Left kidney (tissue), 8 donors: ENCODE measurements at places on chromosomes 16 and 17.

- DNase-seq = no peak
These were observed 1023.4 kb downstream of the CDH11 start for GRCh38 chr16:64098451-64098850.

GRCh38 chr17:41998497-41998896 is 18.7 kb downstream of the DNAJC7 start:
- no peak for DNase-seq

DNA sequence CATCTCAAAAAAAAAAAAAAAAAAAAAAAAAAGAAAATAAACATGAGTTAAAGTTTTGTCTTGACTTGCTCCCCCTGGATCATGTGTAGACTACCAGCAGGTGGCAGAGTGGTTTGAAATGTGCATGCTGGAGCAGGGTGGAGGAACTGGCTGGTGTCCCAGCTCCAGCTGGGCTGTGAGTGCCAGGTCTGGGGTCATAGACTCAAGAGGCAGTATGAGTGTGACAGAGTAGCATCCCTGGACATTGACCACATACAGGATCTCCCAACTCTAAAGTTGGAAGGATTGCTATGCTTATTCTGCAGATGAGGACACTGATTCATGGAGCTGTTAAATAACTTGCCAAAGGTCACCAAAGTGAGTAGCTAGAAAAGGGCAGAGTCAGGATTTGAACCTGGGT is 198.0 kb upstream of the MPHOSPH6 start:
- peak; percentile 15 for DNase-seq

- DNase-seq = no peak
These were observed 43.7 kb downstream of the USP22 start for GRCh38 chr17:20999044-20999573.

GRCh38 chr16:27600381-27600780 is 50.4 kb downstream of the KATNIP start:
- DNase-seq = no peak

DNA sequence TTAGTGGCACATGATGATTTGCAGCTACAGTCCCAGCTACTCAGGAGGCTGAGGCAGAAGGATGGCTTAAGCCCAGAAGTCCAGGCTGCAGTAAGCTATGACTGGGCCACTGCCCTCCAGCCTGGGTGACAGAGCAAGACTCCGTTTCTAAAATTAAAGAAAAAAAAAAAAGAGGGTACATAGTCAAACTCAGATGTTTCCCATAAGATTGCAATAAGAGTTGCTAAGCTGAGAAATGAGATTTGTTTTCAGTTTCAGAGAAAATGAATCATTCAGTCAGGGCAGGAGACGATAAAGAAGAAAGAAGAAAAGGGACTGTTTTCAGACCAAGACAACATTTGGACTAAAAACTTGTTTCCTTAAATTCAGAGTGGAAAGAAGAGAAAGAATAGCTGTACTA is 30.2 kb upstream of the PHLPP2 start:
- no peak for DNase-seq

- DNase-seq = no peak
These were observed 75.6 kb upstream of the HNF1B start for GRCh38 chr17:37820313-37820994.

DNA sequence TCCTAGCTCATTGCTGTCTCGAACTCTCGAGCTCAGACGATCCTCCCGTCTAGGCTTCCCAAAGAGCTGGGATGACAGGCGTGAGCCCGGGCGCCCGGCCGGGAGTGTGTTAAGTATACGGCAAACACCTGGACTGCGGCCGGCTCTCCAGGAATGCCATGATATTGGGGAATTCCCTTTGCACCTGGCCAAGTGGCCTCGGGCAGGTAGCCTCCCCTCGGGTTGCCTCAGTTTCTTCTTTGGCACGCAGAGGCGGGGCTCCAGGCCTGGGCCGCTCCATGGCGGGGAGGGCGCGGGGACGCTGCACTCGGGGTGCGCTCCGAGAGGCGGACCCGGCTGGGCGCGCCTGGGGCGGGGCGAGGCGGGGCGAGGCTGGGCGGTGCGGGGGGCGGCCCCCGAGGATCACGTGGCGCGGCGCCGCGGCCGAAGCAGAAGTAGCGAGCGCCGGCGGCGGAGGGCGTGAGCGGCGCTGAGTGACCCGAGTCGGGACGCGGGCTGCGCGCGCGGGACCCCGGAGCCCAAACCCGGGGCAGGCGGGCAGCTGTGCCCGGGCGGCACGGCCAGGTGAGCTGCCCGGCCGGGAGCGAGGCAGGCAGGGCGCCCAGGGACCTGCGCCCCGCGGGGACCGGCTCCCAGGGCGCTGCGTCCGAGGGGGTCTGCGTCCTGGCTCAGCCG is at the start of gene PLCG2:
TSS of gene PLCG2 (plus strand) at position 431 of the 675 bp plus-strand sequence. CDS start 6,699 bp downstream, outside the sequence.
- peak; percentile 66 for DNase-seq

- no peak for DNase-seq
These were observed 20.5 kb upstream of the METTL16 start for GRCh38 chr17:2532146-2532720.
